ENCODE measurements at places on chromosomes 2 and 18.

DNA sequence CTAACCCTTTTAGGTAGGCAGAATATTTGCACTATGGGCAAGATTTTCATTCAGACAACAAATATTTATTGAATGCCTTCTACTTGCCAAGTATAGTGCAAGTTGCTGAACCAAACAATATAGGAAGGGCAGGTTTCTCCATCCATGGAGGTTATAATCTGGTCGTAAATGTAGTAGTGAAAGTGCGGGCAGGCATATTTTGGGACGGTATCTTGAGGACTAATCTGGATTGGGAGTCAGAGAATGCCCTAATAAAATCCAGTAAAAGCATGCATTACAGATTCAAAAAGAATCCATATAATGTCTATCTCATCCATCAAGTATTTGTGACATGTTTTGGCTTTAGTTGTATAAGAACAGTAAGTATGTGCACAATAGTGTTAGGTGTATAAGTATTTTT is 1.7 kb upstream of the NDUFV2 start:
- DNase-seq = no peak

GRCh38 chr2:226308323-226308680 is 491.3 kb downstream of the IRS1 start:
- no peak for DNase-seq

DNA sequence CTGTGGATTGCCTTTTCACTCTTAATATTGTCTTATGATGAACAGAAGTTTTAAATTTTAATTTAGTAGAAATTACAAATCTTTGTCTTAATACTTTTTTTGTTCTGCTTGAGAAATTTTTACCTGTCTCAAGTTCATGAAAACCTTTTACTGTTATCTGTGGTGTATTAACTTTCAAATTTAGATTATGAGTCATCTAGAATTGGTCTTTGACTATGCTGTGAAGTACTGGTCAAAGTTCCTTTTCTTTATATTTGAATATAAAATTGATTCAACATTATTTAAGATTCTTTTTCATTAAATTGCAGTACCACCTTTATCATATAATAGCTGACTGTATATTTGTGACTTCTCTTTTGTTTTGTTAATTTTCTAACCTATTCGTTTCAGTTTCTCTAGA is 1385.5 kb upstream of the ZEB2 start:
- no peak for DNase-seq

GRCh38 chr18:79401494-79402208 is 5.9 kb downstream of the NFATC1 start:
- no peak for DNase-seq

- DNase-seq = no peak
Observed at GRCh38 chr18:74454279-74454751, 2.8 kb downstream of the DIPK1C start.

GRCh38 chr18:79765491-79766245 is 32.1 kb upstream of the KCNG2 start:
- DNase-seq = no peak

- no peak for DNase-seq
Observed at GRCh38 chr2:70199320-70199864, 8.6 kb upstream of the C2orf42 start.

Measured in T-helper 22 cell (primary cell).